ENCODE measurements at places on chromosomes 5 and 9.

GRCh38 chr9:70835323-70835722 lies 286.1 kb downstream of the TRPM3 start:
- no peak for DNase-seq

DNA sequence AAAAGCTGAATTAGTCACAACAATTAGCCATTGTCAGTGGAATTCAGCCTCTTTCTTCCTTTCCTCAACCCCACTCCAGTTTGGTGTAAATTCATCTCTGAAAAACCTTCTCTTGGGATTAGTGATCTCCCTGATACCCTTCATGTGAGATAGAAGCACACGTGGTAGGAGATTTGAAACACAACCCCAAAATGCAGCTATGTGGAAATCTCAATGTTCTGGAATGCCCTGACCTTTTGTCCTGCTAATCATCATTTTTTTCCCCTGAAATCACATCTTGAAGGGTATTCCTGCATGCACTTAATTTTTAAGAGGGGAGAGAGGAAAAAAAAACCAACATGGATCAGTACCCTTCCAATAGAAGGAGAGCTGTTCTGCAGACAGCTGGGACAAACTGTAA lies 612.6 kb downstream of the EBF1 start:
- no peak for DNase-seq

- no peak for DNase-seq
Measured at GRCh38 chr5:60371065-60371464, 328.9 kb downstream of the DEPDC1B start.

GRCh38 chr5:98454407-98454806 lies 319.1 kb upstream of the RGMB start:
- no peak for DNase-seq

DNA sequence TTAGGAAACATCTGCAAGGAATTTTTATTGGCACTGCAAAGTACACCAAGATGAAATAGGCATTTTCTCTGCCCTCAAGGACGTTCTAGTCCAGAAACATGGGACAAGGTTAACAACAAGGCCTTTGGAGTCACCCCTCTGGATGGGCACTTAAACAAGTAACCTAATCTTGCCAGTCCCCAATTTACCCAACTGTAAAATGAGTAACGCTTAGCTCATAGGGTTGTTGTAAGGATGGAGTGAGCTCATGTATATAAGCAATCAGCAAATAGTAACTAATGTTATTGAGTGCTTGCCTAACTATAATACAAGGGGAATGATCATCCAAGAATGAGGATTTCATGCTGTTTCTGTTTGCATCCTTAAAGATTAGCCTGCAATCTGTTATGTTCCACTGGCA lies 189.3 kb downstream of the PAPPA start:
- no peak for DNase-seq

DNA sequence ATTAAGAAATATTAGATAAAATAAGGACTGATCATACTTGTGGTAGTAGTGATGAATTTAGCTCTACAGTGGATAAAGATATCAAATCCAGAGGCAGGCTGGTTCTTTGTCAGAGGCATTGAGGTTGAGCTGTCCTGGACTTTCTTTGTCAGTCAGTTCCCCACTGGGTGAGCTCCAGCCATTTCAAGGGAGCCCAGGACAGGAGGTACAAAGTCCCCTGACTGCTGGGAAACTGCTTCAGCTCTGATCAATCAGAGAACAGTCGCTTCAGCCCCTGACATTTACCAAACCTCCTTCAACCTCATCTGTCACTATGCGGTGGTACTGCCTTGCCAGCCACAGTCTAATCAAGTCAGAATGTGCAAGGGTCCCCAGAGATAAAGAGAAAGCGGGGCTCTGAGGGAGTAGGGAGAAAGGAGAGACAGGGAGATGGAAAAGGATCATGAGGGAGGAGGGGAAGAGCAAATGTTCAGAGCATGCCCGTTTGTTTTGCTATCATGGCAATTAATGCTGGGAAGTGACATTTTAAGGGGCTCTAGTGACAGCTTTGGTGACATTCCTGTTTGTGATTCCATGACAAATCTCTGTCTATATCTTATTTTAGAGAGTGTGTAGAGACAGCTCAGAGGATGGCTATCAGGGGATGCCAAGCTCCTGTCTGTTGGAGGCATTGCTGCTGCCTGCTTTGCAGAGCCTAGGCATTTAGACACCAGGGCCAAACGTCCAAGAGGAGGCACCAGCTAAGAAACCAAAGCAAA lies 223.2 kb downstream of the ASTN2 start:
- no peak for DNase-seq

- DNase-seq: no peak
Measured at GRCh38 chr5:171639966-171640365, 145.7 kb upstream of the SMIM23 start.

GRCh38 chr9:119060629-119061385 lies 308.4 kb downstream of the BRINP1 start:
- no peak for DNase-seq

- no peak for DNase-seq
Measured at GRCh38 chr5:141657937-141658545, 6.8 kb upstream of the FCHSD1 start.

GRCh38 chr5:73823508-73823925 lies 197.5 kb downstream of the ARHGEF28 start:
- no peak for DNase-seq

DNA sequence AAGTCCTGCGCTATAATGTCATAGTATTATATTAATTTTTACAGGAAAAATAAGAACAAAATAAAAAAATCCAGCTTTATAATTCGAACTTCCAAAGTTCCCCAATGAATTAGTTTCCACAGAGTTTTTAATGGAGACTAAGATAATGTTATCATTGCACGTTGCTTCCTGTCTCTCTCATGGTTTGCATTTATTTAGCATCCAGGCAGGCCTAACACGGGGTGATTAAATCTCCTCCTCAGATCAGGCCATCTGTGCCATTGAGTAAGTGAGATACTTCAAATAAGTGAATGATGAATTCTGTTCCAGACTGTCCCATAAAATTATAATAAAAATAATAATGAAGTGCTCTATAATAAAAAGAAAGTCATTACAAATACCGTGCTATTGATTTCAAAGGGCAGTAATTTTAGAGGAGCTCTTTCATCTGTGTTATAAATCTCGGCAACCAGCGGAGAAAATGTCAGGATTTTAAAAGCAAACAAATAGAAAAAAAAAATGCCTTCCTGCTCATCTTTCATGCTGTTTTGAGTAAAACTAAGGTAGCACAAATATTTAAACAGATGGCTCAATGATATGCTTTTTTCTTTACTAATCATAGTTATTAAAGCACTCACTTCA lies 570.6 kb upstream of the ZNF608 start:
- DNase-seq: no peak

DNA sequence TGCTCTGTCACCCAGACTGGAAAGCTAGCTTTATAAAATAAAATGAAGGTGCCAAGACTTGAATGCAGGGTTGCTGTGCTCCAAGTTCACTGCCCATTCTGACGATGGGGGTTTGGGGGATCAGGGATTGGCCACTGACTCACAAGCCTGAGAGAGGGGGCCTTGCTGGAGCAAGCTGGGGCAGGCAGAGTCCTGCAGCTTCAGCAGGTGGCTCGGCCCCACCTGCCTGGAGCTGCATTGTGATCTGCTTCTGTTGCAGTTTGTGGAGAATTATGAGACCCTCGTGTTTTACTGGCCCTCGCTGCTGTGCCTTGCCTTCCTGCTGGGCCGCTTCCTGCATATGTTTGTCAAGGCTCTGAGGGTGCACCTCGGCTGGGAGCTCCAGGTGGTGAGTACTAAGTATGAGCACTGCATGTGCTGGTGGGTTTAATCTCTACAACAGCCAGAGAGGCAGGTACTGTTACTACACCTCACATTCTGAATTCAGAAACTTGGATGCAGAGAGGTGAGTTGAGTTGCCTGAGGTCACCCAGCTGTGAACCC lies 31.1 kb upstream of the CCDC180 start:
- DNase-seq: no peak

- no peak for DNase-seq
Measured at GRCh38 chr5:117103703-117104102, 529.1 kb upstream of the SEMA6A start.

GRCh38 chr9:69549310-69550202 lies 122.6 kb downstream of the APBA1 start:
- DNase-seq: no peak

DNA sequence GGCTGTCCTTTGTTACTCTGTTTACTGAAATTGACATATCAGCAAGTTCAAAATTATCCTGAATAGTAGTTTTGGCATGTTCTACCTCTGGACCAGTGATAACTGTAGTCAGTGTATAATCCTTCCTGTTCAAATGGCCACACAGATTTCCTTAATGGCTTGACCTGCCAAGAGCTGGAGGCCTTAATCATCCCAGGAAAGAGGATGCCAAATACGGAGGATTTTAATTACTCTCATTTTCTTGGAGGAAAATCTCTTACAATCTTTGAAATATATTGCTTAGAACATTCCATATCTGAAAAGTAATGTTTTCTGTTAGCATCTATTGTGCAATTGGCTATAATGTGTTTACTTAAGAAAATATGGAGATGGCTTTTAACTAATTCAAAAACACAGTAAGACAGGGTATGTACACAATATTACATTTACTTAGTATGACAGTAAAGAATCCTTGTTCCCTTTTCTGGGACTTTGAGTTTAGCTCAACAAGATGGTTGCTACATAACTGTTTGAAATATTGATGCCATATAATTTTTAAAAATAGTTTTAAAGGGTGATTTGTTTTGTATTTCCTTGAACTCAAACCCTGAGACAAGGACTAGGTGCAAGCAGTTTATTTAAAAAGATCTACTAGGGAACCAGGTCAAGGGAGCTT lies 68.9 kb upstream of the SELENOP start:
- DNase-seq: no peak

GRCh38 chr5:134249469-134250379 lies 23.9 kb upstream of the PPP2CA start:
- no peak for DNase-seq

DNA sequence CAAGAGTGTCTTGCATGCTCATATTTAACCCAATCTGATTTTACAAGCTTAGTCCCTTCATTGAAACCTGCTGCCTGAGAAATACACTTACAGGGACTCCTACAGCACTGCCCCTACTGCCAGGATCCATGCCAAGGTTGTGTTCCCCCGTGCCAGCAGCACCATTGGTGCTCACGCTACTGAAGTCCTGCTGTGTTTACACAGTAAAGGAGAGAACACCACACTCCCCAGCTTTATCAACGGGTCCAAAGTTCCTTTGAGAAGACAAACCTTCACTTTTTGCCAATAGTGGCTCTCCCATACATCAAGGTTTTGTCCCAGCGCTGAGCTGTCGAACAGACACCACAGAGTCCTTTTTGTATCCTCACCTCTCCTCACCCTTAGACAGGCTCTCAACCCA lies 155.1 kb upstream of the WWC1 start:
- no peak for DNase-seq

DNA sequence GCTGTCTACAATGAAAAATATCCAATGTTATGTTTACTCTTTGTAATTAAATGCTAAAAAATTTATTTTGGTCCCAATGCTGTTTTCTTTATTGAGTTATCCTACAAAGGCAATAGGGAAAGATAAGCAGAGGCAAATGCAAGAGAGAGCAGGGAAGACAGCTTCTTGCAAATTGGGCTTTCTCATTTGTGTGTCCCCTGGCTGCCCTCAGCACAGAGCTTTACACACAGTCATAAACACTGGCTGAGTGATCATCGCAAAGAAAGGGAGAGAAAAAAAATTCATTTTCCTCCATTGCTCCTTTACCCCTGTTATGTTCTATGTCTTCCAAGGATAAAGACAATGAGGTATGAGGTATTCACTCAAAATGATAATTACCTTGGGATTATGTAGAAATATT lies 2.3 kb upstream of the TSSK1B start:
- DNase-seq: no peak

DNA sequence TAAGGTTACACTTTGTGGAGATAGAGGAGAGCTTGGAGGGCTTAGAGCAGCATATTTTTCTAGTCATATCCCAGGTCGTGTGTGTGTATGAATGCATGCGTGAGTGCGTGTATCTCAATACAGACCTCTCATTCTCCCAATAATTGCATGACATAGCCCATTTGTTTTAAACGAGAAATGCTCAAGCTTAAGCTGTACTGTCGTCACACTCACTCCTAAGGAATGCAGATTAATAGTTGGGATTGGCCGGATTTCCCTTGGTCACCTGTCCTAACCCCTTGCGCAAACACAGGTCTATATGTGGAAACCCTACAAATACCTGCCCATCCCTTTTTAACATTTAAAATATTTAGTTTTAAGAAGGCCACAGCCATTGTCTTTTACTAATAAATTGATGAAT lies 165.8 kb downstream of the SEMA5A start:
- DNase-seq: no peak

GRCh38 chr5:163908253-163908652 lies 402.8 kb downstream of the MAT2B start:
- no peak for DNase-seq

DNA sequence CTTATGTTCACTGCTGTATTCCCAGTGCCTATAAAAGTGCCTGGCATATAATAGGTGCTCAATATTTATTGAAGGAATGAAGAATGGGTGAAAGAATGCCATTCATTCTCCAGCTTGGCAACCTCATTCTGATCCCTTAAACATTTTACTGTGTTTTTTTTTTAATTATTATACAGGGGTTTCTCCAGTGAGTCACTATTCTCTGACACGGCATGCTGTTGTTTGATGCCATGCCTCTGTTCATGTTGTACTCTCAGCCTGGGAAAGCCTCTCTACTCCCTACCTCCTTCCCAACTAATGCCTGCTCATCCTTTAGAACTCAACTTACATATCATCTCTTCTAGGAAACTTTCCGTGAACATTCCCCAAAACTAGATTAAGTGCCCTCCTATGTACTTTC lies 70.2 kb upstream of the PHF24 start:
- no peak for DNase-seq

DNA sequence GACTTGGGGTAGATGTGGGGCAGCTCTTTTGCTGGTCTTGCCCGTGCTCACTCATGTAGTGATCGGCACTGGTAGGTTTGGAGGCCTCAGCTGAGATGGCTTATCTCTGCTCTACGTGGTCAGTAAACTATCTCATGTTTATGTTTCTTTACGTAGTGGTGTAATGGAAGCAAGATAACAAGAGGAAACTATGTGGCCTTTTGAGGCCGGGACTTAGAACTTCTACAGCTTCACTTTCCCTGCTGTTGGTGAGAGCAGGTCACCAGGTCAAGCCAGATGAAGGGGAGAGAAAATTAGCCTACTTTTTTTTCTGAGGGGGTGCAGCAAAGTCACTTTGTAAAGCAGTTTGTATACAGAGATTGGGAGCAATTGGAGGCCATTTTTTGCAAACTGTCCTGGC lies 8.5 kb downstream of the FOCAD start:
- no peak for DNase-seq

DNA sequence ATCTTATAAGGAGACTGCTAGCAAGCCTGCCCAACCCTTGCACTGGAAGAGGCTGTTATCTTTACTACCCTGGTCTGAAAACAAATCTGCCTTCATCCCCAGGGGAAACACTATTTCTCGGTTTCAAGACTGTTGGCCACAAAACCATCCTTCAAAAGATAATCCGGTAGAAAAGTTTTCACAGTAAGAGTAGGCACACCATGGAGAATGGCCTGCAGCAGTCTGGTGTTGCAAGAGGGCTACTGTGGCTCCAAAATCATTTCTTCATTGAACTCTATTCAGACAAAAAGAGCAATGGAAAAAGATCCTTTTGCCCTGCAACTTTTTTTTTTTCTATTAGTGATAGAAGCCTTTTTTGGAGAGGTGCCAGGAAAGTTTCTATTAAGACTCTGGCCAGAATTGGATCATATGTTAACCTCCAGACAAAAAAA lies 163.9 kb downstream of the ARHGEF28 start:
- no peak for DNase-seq
